Stimulated activated CD4-positive, alpha-beta T cell treated with anti-CD3 and anti-CD28 coated beads, Interleukin-4, amount 100 ng/mL, for 1 hour (primary cell): ENCODE measurements at places on chromosomes 5 and 9.

- no peak for DNase-seq
Observed at GRCh38 chr5:119309326-119309725, 46.5 kb upstream of the TNFAIP8 start.

DNA sequence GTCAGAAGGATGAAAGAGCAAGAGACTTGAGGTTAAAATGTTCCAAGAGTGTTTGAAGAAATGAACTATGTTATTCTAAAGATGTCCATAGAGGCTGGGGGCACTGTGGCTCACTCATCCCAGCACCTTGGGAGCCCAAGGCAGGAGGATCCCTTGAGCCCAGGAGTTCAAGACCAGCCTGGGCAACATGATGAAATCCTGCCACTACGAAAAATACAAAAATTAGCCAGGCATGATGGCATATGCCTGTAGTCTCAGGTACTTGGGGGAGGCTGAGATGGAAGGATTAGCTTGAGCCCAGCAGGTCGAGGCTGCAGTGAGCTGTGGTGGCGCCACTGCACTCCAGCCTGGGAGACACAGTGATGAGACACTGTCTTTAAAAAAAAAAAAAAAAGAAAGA is 2.7 kb downstream of the AOPEP start:
- no peak for DNase-seq

GRCh38 chr9:92739346-92739970 is 25.2 kb downstream of the BICD2 start:
- no peak for DNase-seq

- no peak for DNase-seq
Observed at GRCh38 chr9:109273869-109274268, 47.0 kb downstream of the EPB41L4B start.

DNA sequence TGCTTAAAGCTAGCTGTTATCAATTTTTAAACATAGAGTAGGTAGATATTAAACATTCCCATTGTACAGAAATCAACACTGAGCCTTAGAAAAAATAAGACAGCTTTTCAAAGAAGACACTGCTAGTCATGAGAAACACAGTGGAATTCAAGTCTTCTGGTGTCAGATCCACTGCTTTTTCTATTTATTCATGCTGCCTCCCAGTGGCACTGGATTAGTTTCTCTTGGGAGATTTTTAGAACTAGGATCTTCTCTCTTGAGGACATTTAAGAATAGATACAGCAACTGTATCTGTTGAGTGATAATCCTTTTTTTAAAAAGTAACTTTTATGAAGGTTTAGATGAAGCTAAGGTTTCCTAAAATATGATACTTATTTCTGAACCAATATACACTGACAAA is 1635.4 kb upstream of the C9orf72 start:
- DNase-seq, result no peak

DNA sequence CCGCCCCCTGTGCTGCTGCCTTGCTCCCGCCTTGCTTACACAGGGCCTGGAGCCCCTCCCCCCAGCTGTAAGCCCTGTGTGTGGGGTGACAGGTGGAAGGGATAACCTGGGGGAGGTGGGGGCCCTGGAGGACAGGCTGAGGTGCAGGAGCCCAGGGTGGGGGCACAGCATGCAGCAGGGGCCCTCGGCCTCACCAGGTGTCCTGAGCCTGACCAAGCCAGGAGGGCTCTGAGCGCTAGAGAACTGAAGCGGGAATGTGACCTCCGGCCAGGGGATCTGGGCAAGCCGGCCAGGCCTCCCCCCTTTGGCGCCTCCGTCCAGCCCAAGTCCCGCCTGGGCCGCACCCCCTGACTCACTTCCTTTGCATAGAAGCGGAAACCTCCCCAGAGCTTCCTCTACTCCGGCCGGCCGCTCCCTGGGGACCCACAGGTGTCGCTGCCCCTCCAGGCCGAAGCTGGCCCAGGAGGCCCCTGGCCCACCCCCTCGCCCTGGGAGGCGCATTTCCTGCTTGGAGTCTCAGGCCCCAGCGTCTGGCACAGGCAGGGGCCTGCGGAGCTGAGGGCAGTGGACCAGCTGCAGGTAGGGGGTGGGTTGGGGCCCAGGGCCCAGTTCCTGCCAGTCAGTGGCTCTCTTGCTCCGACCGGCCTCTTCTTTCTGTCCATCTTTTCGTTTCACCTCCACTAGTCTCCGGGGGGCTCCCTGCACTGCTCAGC is at the start of gene TOR4A:
Gene TOR4A, plus strand, starts transcription at position 398 of the 713 bp plus-strand sequence. CDS start 964 bp downstream, outside the sequence.
- no peak for DNase-seq

DNA sequence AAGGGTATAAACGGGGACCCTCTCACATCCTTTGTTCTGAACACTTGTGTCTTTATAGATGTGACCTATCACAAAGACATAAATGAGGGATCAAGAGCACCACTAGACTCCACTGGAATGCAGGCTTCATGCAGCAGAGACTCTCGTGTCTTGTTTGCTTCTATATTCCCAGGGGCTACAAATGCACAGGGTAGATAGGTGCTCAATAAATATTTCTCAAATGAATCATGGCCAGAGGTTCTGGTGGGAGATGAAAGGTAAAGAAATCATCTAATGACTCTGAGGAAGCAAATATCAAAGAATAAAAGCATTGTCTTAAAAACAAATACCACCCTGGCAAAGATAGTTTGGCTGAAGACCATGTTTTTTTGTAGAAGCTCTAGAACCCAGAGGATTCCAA is 6.6 kb downstream of the SLC36A3 start:
- no peak for DNase-seq

GRCh38 chr5:112604732-112605630 is 132.7 kb upstream of the APC start:
- DNase-seq, result no peak

GRCh38 chr9:82558346-82558745 is 504.6 kb downstream of the RASEF start:
- no peak for DNase-seq
